Right ventricle myocardium superior (tissue), 1 donor: ENCODE measurements at places on chromosomes 7 and 10.

DNA sequence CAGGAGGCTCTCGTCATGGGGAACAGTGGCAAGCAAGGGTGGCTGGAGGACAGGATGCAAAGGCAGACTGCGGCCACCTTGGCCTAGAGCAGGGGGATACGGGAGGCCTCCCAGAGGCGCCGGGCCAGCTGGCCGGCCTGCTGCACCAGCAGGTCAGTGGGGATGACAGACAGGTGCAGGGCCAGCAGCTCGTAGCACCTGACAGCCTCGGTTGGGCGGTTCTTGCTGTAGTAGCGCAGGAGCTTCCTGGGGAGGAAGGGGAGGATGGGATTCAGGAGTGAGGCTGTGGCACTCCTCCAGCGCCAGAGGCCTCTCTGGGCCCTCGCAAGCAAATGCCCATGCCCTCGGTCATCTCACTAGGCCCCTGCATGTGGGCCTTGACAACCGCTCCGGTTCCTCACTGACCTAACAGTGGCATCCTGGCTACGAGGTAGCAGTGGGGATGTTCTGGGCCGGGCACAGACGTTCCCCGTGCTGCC is 2.5 kb upstream of the PYROXD2 start:
- no peak for DNase-seq

- no peak for DNase-seq
Measured at GRCh38 chr10:48257407-48257961, 17.0 kb downstream of the FRMPD2 start.

- DNase-seq, result no peak
Measured at GRCh38 chr10:93515071-93516005, 18.9 kb downstream of the CEP55 start.

- no peak for DNase-seq
Measured at GRCh38 chr10:131641231-131641630, 259.6 kb upstream of the PPP2R2D start.

DNA sequence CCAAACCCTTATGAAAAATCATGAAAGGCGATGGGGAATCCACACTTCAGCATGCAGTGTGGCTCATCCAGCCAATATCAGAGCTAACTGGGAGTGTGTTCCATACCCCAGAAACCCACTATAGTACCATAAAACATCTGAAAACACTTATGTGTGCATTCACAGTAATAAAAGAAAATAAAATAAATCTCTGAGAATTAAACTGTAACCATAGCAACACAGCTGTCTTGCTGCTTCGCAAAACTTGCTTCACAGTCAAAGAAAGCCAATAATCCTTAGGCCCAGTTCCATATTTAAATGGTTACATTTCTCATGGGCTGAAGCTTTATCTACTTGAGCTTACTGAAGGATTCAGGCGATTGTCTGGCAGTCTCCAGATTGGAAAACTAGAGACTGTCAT is 19.9 kb upstream of the POLR1F start:
- no peak for DNase-seq

GRCh38 chr10:128476845-128477244 is 350.6 kb upstream of the MKI67 start:
- DNase-seq, result no peak

- DNase-seq, result no peak
Measured at GRCh38 chr7:158035343-158035742, 552.3 kb downstream of the PTPRN2 start.

DNA sequence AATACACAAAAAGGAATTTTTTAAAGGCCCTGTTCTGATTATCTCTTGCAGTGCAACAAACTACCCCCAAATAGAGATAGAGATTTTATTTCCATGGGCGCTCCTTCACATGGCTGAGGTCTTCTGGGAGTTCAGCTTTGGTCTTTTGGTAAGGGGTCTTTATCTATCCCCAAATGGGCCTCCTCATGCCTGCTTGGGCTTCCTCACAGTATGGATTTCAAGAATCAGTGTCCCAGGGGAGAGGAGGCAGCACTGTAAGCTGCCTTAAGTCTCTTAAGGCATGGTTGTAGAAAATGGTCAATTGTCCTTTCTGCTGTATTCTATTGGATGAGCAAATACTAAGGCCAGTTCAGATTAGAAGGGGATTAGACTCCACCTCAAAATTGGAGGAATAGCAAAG is 966.2 kb downstream of the TYW1 start:
- DNase-seq, result no peak

DNA sequence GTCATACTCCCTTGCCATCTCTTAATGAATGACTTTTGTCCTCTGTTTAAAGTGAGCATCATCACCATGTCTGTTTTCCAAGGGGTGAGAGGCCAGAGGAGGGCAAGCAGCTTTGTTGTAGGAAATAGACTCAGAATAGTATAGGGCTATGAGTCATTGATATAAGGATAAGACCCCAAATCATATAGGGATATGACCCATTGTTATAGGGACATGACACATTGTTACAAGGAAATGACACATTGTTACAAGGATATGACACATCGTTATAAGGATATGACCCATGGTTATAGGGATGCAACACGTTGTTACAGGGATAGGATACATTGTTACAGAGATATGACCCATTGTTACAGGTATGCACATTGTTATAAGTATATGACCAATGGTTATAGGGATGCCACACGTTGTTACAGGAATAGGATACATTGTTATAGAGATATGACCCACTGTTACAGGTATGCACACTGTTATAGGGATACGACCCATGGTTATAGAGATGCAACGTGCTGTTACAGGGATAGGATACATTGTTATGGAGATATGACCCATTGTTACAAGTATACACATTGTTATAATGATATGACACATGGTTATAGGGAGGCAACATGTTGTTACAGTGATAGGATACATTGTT is 311.1 kb upstream of the ADARB2 start:
- DNase-seq, result no peak

GRCh38 chr10:106185951-106186350 is 978.6 kb downstream of the SORCS1 start:
- no peak for DNase-seq

GRCh38 chr10:125011926-125012705 is 70.2 kb downstream of the ZRANB1 start:
- DNase-seq, result peak; percentile 49

DNA sequence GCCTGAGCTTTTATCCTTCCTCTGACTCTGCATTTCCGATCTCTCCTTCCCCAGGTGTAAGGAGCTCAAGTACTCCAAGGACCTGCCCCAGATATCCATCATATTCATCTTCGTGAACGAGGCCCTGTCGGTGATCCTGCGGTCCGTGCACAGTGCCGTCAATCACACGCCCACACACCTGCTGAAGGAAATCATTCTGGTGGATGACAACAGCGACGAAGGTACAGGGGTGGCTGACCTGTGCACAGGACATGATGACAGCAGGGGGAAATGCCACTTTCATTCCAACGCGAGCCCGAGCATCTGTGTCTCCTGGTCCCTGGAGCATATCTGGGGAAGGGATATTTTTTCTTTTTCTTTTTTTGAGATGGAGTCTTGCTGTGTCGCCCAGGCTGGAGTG is 256.2 kb downstream of the GALNT17 start:
- no peak for DNase-seq

- DNase-seq, result no peak
Measured at GRCh38 chr10:26779176-26779860, 81.4 kb downstream of the ABI1 start.

DNA sequence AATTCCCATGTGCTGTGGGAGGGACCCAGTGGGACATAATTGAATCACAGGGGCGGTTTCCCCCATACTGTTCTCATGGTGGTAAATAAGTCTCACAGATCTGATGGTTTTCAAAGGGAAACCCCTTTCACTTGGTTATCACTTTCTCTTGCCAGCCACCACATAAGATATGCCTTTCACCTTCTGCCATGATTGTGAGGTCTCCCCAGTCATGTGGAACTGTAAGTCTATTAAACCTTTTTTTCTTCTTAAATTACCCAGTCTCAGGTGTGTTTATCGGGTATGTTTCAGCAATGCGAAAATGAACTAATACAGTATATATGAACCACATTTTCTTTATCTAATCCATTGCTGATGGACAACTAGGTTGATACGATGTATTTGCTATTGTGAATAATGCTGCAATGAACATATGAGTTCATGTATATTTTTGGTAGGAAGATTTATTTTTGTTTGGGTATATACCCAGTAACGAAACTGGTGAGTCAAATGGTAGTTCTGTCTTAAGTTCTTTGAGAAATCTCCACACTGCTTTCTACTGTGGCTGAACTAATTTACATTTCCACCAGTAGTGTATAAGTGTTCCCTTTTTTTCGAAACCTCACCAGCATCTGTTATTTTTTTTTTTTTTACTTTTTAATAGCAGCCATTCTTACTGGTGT is 70.0 kb upstream of the HGF start:
- no peak for DNase-seq

DNA sequence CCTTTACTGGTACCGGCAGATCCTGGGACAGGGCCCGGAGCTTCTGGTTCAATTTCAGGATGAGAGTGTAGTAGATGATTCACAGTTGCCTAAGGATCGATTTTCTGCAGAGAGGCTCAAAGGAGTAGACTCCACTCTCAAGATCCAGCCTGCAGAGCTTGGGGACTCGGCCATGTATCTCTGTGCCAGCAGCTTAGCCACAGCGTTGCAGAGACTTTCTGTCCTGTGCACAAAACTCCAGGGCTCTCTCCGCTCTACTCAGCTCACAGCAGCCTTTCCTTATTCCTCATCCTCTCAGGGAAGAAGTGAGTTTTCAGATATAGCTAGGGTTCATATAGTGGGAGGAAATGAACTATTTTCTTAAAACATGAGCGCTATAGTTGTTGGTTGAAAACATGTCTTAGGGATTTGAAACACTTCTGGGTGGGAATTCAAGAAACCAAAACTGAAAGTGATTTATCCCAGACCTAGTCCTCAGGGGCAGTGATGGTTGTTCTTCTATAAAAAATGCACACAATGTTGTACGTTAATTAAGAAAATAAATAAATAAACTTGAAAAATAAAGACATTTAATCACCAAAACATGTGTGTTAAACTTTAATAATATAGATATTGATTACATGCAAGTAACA is 150.2 kb upstream of the PRSS58 start:
- DNase-seq, result no peak

DNA sequence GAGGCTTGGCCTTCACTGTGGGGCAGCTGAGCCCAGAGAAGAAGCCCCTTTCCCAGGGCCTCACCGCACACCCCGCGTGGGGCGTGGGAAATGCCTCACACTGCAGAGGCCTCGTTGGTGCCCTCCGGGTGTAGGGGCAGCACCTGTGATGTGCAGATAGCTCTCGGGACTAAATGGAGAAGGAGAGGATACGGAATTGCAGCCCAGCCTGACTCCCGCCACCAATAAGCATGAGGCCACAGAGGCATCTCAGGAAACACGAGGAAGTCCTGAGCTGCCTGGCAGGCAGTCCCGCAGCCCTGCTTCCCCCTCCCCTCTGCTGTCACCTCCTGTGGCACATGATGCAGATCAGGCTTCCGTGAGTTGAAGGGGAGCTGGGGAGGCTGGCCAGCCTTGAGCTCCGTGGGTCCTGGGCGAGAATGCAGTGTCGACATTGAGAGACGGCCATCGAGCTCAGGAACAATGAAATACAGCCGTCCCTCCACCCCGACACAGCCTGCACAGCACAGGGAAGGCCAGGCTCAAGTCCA is 59.6 kb upstream of the PPP2R2D start:
- no peak for DNase-seq

- DNase-seq, result no peak
Measured at GRCh38 chr10:3992382-3993178, 207.6 kb upstream of the KLF6 start.

DNA sequence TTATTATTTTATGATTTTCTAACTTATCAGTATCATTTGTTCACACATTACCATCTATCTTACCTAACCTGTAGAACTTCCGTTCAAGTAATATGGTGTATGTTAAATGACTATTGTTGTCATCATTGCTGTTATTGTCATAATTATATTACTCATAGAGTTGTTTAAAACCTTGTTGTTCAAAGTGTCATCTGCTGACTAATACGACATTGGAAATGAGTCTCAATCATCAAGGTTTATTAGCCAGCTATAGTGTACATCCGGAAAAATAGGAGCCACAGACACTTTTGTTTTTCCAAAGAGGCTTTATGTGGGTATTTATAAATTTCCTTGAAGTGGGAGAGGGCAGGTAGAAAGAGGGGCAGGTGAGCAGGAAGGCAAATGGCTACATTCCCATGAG is 386.9 kb upstream of the LRRTM3 start:
- no peak for DNase-seq

- no peak for DNase-seq
Measured at GRCh38 chr10:15859509-15859905, 800 bp downstream of the MINDY3 start.

DNA sequence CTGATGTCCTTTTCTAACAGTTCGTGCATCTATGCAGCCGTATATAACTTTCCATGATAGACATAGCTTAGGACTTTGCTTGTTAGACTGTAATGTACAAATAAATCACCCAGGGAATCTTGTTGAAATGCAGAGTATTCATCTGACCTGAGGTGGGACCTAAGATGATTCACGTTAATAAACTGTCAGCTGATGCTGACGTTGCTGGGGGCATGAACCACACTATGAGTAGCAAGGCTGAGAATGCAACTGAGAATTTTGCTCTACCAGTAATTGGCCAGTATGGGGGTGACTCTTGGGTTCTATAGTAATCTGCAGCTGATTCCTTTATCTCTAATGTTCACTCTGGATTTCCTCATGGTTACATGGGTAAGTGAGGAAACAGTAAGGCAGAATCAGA is 130.1 kb upstream of the MALRD1 start:
- DNase-seq, result no peak

DNA sequence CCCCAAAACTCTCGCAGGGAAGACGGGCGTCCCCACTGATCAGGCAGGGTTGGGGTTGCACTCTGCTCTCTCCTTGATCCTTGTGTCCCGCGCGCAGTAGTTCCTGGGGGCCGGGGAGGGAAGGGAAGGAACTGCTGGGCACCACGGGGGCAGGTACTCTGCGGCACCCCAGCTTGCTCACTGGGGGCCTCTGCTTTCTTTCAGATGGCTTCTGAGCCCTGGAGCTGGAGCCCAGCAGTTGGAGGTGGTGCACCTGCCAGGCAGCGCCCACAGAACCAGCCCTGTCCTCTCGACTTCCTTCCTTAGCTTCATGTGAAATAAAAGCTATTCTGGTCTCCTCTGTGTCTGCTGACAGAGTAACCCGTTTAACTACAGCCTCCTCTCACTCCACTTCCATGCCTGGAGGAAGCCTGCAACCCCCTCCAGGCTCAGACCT is 12.2 kb downstream of the PLAC9 start:
- no peak for DNase-seq

DNA sequence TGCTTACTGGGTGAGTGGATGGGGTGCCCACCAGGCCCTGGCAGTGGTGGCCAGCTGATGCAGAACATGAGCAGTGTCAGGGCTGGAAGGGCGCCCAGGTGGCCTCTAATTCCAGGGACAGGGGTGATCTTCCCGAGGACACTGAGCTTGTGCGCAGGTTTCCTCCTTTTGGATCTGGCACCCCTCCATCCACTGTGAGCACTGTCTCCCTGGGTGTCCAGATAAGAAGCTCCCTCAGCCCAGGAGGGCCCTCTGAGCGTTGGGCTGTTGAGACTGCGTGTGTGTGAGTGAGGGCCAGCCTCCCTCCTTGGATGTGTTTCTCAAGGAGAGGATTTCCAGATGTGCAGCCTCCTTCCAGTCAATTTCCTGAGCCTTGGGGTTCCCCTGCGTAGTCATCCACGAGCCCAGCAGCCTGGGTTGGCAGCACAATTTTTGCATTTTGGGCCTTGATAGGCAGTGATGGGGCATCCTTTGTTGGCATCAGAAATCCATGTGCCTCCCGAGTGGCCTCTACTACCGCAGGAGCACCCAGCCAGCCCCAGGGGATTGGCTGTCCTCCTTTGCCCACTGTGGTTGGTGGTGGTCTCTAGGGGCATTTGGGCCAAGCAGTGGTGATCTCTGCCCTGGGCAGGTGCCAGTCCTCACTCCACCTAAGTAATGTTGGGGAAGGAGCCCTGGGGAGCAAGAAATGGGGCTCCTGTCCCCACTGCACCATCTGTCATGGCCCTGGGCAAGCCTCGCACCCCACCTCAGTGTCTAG is 20.9 kb upstream of the BTBD16 start:
- DNase-seq, result peak; percentile 65
